Stimulated activated CD8-positive, alpha-beta memory T cell treated with anti-CD3 and anti-CD28 coated beads, Interleukin-7, amount 100 ng/mL, for 4 hours (primary cell): ENCODE measurements at places on chromosomes 5 and 9.
A peak's percentile ranks its signal among the peaks of the same experiment; 100 is the strongest.

DNA sequence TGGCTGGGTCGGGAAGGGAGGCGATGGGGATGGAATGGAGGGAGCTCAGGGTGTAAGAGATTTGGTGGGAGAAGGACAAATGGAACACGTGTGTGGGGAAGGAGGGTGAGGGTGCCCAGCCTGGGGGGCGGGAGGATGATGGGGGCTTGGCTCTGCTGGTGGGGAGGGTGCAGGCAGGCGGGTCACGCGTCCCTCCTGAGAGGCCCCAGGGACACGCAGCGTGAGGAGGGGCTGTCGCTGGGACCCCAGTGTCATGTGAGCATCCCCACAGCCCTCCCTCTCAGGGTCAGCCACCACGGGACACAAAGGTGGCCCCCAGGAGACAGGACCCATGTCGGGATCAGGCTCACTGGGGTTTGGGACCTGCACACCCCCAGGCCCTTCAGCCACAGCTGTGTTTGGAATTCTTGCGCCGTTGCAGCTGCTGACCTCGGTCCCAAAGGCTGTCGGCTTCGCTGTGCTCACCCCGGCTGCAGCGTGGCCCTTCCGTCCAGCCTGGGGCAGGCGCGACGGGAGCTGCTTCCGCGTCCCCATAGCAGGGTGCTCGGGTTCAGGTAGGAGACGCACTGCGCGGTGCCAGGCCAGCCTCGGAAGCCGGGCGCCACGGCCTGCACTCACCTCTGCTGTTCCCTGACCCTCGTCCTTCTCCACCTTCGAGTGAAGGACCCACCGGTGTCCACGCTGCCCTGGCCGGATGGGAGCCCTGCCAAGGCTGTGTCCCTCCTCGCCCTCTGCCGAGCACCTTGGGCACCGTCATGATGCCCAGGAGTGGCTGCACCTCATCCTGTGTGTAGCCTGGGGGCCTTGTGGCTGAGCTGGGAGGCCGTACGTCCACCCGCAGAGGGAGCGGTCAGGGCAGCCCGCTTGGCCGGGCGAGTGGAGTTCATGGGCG, 5.4 kb downstream of the SLC6A19 start:
- DNase-seq, result no peak

DNA sequence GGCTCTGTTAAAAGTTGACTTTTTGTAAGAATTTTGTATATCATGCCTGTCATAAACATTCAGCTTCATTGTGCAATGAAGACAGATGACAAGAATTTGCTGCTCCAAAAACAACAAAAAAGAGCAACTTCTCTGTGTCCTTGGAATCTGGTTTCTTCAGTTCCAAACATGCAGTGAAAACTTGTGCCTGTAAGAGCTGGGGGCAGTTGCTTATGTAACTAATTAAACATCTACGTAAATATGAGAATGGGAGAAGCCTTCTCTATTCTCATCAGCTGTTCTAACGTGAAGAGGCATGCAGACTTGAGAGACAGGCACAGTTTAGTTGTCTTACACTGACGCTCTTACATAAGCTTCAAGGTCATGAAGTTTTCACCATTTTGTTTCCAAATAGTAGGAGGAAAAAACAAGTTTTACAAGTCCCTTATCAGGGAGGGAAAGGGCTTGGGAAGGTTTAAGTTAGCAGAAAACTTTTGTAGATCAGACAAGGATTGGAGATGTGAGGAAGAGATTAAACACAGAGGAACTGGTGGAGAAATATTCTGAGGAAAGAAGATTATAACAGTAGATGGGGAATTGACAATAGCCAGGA, 170.4 kb downstream of the RFK start:
- no peak for DNase-seq

GRCh38 chr9:77750981-77751340, 102.8 kb upstream of the GNA14 start:
- no peak for DNase-seq

DNA sequence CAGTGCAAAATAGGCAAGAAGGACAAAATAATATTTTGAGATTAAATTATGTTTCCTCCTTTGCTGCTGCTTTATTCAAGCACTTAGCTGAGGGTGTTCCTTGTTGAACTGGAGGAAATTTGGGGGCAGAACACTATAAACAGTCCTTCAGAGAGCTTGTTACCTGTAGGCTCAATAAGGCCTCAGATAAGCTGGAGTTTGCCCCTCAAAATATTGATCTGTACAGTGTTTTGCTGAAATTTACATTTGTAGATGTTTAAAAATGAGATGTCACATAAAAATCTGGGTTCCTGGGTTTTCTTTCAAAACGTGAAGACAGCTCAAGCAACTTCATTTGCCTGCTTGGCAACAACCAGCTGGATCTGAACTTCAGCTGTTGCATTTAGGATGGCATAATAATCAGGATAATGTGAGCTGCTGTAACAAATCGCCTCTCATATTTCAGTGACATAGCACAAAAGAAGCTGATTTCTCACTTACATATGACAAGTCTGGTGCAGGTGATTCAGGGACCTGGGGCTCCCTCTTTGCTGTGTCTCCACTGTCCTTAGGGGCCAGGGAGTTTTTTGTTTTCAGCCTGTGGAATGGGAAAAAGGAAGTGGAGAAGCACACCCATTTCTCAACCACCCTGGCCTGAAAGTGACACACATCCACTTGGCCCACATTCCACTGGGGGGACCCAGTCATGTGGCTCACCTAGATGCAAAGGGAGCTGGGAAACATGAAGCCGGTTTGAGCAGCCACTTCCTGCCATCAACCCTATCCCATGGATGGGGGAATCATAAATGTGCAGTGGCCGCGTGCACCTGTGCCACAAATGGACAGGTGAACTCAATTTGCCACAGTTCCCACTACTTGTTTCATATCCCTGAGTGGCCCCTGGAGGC, 2.4 kb upstream of the PSAT1 start:
- DNase-seq, result no peak

DNA sequence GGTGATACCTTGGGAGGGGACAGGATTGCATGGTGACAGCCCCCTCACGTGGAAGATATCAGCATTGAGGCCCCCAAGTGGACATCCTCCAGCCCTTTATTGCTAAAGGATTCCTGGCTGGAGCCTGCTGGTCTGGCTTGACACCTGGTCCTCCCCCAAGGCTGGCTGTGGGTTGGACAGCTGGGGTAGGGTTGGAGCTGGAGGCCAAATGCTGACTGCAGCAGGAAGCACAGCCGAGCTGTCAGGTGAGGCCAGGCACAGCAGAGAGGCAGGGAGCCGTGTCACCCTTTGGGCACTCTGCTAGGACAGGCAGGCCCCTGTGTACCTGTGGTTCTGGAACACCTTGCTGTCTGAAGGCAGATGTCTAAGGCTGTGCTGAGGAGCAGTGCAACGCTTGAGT, 2.2 kb downstream of the CACFD1 start:
- no peak for DNase-seq

DNA sequence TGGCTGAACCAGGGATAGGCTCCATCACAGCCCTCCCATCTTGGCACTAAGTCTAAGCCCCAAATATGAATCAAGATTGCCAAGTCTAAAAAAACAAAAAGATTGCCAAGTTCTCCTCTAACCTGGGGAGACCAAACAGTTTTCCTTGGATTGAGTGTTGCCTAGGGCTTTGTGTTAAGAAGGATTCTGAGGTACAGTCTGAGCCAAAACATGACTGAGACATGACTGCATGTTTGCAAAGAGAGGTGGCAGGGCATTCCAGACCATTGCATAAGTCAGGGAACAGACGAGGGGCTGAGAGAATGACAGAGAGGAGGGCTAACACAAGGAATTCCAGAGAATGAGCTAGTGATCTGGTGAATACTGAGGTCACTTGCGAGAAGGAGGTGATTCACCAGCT, 11.4 kb downstream of the LAMC3 start:
- no peak for DNase-seq

DNA sequence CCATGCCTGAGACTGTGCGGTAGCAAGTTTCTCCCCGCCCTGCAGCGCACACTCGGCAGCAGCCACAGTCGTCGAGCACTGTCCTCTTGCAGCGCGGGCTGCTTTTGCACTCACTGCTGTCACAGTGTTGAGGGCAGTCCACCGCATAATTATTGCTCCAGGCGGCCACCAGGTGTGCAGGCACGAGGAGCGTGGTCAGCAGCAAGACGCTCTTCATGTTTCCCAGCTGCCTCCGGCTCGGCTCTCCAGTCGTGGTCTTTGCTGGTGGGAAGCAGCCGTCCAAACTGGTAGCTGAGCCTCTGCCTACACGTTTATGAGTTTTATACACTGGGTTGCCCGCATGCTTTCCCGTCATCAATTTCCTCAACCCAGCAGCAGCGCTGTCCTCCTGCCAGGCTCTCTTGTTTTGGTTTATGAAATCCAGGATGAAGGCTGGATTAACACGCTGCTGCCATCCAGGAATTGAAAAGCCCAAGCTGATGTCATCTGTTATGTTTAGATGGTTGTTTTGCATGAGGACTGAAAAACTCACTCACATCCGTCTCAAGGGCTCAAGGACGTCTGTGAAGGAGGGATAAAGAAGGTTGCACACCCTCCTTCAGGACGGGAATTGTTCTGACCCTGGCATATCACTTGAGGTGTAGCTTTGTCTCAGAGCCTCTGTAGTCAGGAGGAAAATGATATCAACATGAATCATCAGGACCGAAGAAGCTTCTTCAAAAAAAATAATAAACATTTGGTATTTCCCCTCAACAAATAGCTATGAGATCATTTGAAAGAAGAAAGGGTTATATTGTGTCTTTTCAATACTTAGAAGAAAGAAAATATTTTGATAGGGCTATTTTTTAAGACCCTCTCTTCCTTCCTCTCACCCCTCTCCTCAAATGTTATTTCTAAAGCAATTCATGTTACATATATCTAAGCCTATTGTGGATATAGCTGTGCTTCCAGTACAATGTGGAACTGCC, at the start of gene ESM1:
ESM1 (minus strand) TSS at position 293 of the 968 bp plus-strand sequence; CDS start at position 217, 76 bp downstream.
- no peak for DNase-seq

DNA sequence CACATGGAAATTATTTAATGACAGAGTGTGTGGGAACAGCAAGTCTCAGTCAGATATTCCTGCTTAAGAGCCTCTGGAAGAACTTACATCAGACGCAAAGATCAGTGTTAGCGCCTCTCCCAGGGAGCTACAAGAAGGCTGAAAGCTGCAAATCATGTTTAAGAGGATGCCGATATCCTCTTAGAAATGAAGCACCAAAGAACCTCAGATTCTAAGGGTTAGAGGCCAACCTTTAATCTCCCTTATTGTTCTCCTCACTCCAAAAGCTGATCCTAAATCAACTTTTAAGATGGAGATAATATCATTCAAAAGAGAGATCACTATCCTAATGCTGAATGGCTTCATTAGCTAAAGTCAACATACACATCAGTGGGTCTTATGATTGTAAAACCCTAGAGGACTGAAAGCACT, 160.6 kb downstream of the NFIB start:
- no peak for DNase-seq

DNA sequence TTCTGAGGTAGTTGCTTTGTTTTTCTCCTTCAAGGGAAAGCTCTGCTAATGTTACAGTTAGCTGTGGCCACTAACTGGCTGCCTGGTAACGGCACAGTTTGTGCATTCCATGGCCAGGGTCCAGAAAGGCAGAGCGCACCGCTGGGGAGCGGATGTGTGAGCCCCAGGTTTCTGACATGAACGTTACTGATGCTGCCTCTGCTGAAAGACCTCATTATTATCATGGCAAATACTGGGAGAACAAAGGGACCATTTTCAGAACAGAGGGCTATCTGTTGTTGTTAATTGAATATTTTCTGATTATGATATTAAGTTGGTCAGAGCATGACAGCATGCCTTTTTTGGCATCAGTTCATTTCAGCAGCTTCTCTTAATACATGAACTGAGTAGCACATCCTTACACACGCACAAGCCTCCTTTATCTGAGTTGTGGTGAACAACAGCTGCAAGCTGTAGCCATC, 134.1 kb downstream of the NUDT12 start:
- DNase-seq, result no peak

GRCh38 chr5:175710326-175710725, 52.5 kb downstream of the HRH2 start:
- no peak for DNase-seq

DNA sequence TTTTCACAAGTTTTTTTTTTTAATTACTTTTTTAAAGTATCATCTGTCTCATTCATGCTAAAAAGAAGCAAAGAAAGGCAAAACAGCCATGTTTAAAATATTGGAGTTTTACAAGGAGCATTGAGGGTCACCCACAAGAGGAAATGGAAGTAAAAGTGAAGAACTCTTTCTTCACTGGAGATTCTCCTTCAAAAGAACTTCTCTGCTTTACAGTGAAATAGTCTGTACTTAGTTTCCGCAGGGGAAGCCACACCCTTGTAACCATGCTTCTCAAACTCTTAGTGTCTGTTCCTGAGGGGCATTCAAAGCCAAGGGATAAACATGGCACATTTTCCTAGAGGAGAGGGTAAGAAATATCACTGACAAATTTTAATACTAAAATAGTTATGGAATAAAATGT, 8.6 kb downstream of the C9orf72 start:
- DNase-seq, result no peak

GRCh38 chr5:163623986-163624385, 118.6 kb downstream of the MAT2B start:
- DNase-seq, result no peak

- DNase-seq, result no peak
Observed at GRCh38 chr5:63613442-63613841, 348.8 kb downstream of the HTR1A start.

DNA sequence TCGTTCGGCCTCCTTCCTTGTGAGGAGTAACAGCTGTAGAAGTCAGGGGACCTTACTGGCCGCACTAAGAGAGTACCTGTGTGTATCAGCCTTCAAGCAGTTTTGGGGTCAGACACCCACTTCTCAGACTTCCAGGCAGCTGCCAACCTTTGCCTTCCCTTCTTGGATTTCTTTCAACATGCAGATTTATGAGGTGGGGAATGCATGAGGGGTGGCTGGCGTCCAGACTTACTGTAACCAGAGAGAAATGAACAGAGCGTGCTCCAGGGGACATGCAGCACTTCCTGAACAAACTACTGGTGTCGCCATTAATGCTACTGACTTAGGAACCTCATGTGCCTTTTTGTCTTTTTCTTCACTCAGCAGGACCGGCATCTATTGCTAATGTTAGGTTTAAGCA, 46.7 kb downstream of the INSYN2B start:
- no peak for DNase-seq

GRCh38 chr9:129584136-129584535, 36.8 kb downstream of the C9orf50 start:
- DNase-seq, result peak; percentile 32

DNA sequence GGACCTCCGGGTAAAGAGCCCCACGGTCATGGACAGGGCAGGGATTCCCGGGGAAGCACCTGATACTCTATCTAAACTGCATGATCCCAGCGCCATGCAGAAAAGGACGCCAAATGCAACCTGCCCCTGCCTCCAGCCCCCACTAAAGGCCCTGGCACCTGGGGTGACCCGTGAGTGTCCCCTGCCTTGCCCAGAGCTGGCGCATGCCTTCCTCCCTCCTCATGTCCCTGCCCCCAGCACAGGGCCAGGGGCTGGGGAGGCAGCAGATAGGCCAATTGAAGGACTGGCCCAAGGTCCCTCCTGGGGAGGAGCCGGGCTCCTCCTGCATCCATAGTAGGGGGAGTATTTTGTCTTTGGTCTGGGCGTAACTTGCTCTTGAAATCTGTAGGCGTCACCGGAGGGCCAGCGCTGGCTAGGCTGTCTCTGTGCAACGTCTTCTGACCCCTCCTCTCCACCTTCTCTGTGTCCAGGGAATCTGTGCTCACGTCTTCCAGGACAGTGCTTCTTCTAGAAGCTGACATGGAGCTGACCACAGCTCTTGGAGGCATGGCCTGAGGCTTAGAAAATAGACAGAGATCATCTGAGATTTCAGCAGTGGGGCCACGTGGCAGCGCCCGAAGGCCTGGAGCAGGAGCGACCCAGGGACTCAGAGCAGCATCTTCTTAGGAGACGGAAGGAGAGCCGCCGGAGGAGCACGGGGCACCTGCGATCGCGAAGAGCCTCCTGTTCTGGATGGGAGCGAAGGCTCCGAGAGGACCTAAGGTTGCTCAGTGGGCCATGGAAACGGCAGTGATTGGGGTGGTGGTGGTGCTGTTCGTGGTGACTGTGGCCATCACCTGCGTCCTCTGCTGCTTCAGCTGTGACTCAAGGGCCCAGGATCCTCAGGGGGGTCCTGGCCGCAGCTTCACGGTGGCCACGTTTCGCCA, 660 bp downstream of the SPAAR start:
- no peak for DNase-seq
